ENCODE measurements at places on chromosomes 1 and 21. TPM values are rescaled to one million over a fixed set of nuclear protein-coding genes. Genes with fewer than 3 reads are reported as not detected.

GRCh38 chr21:42200906-42201614 is 17.9 kb upstream of the ABCG1 start:
- DNase-seq = no peak

DNA sequence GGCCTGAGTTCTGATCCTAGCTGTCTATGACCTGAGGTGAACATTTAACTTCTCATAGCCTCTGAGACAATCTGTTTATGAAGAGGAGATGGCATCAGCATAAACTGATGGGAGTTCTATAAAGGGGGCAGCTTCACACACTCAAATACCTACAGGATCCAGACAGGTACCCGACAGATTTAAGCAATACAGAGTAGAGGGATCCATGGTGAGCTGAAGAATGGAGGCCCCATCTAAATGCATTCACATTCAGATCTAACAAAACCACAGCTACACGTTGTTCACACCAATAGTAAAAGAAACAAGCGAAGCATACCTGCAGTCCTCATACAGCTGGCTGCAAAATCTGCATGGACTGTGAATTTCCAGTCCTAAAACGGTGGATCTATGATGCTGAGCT is 48.7 kb upstream of the ESRRG start:
- no peak for DNase-seq

GRCh38 chr1:46172321-46172720 is 2.6 kb upstream of the TSPAN1 start:
- no peak for DNase-seq

- DNase-seq = peak; percentile 38
Measured at GRCh38 chr1:199646761-199647160, 380.7 kb upstream of the NR5A2 start.

DNA sequence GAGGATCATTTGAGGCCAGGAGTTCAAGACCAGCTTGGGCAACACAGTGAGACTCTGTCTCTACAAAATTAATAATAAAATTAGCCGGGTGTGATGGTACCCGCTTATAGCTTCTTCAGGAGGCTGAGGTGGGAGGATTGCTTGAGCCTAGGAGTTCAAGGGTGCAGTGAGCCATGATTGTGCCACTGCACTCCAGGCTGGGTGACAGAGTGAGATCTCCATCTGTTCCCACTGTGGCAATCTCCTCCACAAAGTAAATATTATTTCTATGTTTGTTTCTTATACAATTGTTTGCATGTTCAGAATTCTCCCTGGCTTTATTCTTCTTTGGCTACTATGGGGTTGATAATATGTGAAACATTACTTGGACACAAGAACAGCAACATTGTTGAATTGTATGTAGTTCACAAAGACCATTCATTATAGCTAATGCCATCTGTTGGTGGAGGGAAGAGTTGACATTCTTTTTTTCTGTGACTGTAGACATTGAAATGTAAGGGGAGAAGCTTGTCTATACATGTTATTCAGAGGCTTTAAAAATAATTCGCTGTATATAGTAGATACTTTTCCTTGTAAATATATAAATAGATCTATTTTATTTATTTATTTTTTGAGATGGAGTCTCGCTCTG is 47.8 kb upstream of the SRSF10 start:
- DNase-seq = peak; percentile 57

DNA sequence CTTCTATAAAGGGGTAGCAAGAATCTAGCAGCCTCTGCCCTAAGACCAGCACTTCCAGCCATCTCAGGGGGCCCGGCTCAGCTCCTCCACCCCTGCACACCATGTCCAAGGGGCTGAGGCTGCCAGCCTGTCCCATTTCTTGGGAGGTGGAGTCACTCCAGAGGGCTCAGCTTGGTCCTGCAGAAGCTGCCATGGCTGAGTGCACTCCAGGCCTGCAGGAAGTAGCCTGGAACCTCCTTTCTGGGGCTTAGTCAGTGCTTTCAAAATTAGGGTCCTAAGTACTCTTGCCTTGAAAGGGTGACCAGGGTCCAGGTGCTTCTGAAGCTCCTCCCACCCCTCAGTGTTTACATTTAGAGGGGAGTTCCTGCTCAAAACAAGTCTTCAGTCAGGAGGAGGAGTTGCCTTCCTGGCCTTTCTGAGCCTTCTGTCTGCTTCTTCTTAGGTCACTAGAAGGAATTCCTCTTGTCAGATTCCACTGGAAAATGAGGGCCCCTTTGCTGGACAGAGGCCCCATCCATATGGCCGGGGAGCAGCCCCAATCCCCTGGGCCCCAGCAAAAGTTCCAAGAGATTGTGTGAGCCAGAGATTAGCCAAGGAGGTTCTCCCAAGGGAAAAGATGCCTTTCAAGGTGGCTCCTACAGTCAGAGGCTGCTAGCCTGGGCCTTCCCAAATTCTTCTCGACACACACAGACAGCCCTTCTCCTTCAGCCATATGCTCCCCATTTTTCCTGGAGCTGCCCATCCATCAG is 128.1 kb upstream of the VAMP3 start:
- DNase-seq = no peak

- DNase-seq = no peak
Measured at GRCh38 chr1:115544131-115544530, 97.6 kb upstream of the VANGL1 start.

GRCh38 chr1:47866601-47867437 is 130.4 kb downstream of the TRABD2B start:
- DNase-seq = no peak

DNA sequence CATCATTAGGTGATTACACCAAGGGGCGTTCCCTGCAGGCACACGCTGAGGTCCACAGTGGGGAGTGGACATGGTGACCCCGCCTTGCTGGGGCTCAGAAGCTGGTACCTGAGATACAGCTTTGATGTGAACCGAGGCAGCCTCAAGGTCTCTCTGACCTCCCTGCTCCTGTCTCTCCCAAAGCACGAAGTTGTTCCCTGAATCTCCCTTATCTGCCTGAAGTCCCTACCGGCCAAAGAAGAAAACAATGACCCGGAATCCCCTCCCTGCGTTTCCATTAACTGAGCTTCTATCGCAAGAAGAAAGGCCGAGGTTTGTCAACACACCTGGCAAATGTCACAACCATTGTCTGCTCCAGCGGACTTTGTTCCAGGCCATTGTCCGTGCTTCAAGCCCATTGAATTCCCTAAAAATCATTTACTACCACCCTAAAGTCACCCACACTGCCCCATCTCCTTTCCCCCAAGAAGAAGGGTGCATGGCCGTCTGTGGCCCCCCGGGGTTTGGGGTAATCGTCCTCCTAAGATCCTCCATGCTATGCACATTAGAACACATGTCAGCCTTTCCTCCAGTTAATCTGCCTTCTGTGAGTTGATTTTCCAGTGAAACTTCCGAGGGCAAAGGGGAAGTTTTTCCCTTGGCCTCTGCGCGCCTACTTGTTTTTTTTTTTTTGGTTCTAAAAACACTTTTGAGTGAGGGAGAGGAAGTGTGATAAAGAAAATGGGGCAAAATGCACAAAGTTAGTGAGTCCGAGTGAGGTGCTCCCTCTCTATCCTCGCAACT is 48.1 kb upstream of the COL18A1 start:
- no peak for DNase-seq

GRCh38 chr1:92820551-92820950 is 11.3 kb upstream of the RPL5 start:
- no peak for DNase-seq

GRCh38 chr1:17655922-17656321 is 99.2 kb upstream of the ACTL8 start:
- no peak for DNase-seq

GRCh38 chr1:17982197-17982596 is 125.4 kb upstream of the IGSF21 start:
- DNase-seq = no peak

GRCh38 chr1:248837045-248837780 is 811 bp upstream of the ZNF672 start:
- DNase-seq = no peak

DNA sequence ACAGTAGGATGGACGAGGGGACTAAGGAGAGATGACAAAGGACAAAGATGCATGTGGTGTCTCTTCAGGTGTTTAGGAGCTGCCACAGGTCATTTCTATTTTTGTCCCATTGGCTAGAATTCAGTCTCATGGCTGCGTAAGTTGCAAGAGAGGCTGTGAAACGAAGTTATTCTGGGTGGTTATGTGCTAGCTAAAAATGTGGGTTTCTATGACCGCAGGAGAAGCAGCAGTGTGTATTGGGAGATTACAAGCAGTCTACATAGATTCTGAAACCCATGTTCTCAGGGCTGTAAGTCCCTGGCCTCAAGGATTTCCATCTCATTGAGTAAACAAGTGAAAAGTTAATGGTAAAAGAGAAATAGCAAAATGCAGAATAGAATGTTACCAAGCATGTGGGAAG is 110.7 kb downstream of the SPATA46 start:
- no peak for DNase-seq

DNA sequence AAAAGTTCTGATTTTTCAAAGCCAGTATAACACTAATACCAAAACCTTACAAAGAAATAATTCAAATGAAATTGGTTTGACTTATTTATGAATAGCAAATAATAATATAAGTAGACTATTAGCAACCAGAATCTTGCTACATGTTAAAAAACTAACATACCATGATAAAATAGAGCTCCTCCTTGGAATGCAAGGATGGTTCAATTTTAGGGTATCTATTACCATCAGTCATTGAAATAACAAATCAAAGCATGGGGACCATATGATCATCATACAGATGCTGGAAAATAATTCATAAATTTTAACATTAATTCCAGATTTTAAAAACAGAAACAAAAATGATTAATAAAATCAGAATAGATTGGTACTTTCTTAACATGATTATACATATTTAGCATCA is 66.3 kb downstream of the RRAGC start:
- no peak for DNase-seq

Gene TRIM63
- total RNA-seq = not detected

Gene LRRN2
- total RNA-seq = not detected

Gene MROH9
- not detected for total RNA-seq

Gene TFAP2E
- total RNA-seq = 0.30 TPM

Gene LCE1B
- 2.0 TPM for total RNA-seq

Gene PTCH2
- total RNA-seq = 0.79 TPM

Gene TSTD1
- 35.2 TPM for total RNA-seq

All from MCF 10A (cell line).